ENCODE measurements at places on chromosomes 7 and 10.

GRCh38 chr7:157816086-157816485 lies 479.3 kb downstream of the DNAJB6 start:
- DNase-seq, result no peak

DNA sequence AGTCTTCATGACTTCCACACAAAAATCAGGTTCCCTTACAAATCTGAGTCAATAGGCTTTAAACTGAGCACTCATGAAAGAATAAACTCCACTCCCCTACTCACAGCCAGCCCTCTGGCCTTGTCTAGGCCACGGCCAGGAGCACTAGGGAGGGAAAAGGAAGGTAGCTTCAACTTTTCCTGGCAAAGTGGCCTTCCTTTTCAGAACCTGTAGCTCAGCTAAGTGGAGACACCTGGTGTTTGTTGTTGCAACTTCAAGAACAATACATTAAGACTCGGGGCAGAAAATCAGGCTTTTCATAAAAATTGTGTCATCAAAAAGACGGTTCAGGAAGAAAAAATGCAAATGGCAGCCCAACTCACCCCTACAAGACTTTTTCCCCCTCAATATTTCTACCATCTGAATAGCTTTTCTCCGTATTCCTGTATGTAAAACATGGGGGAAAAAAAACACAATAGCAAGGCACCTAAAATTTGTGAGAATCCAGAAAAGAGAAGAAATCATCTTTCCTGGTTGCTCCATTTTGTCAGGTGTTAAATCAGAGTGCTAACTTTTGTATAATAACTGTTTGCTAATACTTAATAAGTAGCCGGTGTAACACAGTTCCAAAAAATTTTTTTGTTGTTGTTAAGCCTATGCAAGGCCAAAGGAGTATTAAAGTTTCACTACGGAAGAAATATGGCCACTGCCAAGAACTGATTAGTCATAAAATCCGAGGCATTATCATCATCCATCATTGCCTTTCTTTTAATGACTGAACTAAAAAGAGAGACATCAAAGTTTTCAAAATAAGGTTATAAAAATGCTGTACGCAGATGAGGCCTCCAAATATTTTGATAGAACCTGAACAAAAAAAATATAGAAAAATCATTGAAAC lies 66.2 kb upstream of the ARID5B start:
- peak; percentile 24 for DNase-seq

DNA sequence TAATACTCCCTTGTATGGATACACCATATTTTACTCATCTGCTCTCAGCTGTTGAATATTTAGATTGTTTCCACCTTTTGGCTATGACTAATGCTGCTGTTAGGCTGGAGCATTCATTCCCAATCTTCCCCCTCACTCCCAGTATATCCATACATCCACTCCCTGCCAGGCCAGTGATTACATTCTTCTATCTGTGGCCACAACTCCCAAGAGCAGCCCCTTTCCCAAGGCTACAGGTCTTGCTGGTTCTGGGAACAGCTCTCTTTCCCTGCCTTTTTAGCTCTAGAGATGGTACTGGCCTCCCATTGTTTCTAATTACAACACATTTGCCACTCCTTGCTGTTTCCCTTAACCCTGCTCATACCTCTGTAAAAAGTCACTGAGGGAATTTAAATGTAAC lies 28.2 kb downstream of the SFR1 start:
- no peak for DNase-seq

DNA sequence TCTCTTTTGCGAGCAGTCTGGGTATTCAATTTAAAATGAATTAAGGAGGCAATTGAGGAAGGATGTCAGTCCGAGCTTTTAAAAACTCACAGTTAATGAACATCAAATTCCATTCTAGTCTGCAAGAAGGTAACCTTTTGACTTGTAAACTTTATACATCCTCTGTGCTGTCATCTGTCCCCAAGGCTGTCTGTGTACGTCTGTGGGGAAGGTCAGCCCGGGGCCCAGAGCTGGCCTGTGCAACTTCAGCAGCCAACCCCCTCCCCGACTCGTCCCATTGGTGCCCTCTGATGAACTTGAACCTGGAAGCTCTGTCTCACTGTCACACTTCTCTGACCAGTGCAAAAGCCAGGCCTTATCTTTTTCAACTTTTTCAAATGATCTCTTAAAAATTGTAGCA lies 80.3 kb downstream of the CCDC3 start:
- DNase-seq, result no peak

GRCh38 chr7:12643001-12643643 lies 44.3 kb upstream of the ARL4A start:
- no peak for DNase-seq

- DNase-seq, result no peak
Measured at GRCh38 chr7:50339990-50340500, 35.5 kb downstream of the IKZF1 start.

- DNase-seq, result no peak
Measured at GRCh38 chr10:110755781-110756180, 111.6 kb downstream of the RBM20 start.

DNA sequence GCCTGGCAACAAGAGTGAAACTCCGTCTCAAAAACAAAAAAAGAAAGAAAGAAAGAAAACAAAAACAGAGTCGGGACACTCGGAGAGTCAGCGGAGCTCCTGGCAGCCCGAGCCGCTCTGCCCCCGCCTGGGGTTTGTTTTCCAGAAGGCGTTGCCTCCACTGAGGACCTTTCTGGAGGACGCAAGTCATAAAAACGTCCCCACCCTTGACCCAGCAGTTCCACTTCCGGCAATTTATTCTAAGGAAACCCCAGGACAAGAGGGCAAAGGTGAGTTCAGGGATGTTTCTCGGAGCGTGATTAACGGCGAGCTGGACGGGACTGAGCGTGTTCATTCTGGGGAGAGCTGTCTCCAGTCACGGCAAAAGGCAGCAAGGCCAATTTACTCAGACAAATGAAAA lies 27.0 kb upstream of the SUN1 start:
- DNase-seq, result peak; percentile 5

DNA sequence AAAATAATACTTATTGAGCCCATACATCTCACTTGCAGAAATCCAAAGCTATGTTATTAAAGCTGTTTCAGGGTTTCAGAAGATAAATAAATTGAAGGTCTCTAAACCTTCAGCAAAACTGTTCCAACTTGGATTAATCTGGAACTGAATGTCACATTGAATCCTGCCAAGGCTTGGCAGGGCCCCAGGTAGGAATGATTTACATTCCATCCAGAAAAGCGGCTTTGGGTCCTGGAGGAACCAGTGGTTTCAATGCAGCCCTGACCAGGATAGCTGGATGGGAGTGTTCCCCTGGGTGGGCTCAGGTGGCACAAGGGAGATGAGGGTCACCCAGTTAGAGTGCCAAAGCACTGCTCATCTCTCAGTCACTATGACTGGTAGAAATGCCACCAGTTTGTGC lies 37.0 kb upstream of the TMEM72 start:
- no peak for DNase-seq

- DNase-seq, result no peak
Measured at GRCh38 chr7:26553128-26553527, 261.5 kb downstream of the SNX10 start.

DNA sequence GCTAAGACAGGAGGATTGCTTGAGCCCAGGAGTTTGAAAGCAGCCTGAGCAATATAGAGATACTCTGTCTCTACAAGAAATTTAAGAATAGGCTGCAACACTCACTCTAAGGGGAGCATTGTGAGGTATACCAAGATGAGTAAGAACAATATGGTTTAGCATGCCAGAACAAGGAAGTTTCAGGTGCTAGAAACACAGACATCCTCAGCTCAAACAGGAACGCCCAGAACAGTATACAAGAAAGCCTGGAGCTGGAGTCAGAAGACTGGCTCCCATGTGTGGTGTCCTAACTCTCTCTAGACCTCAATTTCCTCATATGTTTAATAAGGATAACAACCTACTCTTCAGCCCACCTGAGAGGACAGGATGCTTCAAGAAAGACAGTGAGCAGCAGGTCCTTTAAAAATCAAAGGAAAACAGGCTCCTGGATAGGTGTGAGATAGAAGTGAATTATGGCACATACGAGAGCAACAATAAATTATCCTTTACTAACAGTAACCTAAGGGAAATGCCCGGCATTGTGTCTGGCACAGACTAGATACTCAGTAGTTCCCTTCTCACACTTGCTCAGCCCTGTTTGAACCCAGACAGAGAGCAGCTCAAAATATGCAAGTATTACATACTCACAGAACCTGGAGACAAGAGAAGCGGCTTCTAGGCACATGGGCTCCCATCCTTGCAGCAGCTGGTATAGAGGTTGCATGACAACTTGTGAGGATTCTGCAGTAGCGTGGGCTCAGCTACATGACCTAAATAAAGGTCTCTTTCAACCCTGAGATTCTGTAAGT lies 45.4 kb downstream of the KAT6B start:
- DNase-seq, result no peak

- no peak for DNase-seq
Measured at GRCh38 chr10:109374215-109374614, 549.1 kb downstream of the XPNPEP1 start.

- DNase-seq, result peak; percentile 94
Measured at GRCh38 chr7:104923010-104923421, 91.0 kb upstream of the KMT2E start.

GRCh38 chr10:32199714-32200394 lies 143.6 kb upstream of the KIF5B start:
- DNase-seq, result peak; percentile 75

- DNase-seq, result no peak
Measured at GRCh38 chr10:14116837-14117236, 213.9 kb downstream of the FRMD4A start.

GRCh38 chr10:91210014-91210413 lies 10.4 kb upstream of the PCGF5 start:
- DNase-seq, result no peak

DNA sequence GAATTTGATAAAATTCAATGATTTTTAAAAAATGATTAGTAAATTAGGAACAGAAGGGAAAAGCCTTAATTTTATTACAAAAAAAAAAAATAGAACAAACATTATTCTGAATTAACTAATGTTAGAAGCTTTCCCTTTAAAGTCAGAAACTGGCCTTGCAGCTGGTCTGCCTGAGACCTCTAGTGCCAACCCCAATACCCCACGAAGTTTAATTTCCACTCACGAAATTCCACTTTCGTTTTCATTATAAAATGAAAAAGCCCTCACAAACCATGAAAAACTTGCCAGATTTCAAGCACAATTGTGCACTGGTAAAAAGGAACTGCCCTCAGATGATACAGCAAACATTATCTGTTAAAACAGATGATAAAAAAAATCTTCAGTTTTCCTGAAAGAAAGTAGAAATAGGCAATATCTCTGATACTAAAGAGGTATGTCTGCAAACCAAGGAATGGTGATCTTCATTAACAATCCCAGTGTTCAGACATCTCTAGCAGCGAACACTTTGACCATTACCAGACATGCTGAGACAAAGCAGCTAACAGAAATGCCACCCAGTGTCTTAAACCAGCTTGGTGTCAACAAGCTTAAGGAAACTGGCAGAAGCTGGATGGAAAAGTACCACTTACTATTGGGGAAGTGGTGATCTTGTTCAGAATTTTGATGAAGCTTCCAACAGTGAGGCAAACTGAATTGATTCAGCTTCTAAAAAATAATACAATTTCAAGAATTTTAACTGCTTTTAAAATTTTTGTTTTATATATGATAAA lies 80.2 kb downstream of the PALS2 start:
- DNase-seq, result peak; percentile 13

DNA sequence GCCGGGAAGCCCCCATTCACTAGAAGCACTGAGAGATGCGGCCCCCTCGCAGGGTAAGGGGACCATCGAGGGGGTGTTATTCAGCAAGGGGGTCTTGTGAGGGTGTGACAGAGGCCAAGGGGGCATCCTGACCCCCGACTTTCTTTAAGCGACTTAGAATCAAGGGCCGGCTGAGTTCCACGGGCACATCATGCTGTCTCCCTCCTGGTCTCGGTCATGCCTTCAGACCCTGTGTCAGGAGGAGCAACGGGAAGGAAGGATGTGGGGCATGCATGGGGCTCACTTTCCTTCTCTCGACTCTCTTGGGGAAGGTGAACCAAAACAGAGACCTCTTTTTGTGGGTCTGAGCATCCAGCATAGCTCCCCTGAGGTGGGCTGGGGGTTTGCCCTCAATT lies 2.5 kb downstream of the ACSL5 start:
- DNase-seq, result peak; percentile 24

DNA sequence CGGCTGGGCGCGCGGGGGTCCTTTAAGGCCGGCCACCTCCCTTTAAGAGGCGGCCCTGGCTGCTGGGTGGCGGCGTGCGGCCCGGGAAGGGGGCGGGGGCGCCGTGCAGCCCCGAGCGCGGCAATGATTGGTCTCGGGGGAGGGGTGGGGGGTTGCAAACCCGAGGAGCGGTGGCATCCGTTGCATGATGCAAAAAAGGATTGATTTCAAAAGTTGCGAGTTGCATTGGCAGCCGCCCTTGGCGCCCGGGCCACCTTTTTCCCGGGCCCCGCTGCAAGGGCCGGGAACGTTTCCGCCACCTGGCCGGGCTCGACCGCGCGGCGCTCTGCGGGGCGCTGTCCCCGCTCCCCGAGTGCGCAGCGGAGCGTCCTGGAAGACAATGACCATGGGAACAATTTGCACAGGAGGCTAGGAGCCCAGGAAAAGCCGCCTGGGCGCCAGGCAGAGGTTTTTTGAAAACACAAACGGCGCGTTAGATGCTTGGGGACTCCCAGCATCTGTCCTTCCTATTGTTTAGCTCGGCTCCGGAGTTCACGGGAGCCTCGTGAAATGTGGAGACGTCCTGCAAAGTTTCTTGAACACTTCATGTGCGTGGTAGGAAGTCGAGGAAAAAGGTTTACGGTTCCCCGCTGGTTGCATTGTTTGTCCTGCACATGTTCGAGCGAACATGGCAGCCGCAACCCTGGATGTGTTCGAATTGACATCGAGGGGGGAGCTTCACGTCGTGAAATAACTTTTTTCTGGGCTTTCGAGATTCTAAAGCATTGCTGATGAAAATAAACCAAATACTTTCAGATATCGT lies at the start of gene SEPHS1:
TSS of gene SEPHS1 (minus strand) at position 78 of the 802 bp plus-strand sequence. CDS start 3,343 bp downstream, outside the sequence.
- DNase-seq, result peak; percentile 47

All from inflammatory macrophage treated with lipopolysaccharide for 4 hours (primary cell).